ENCODE measurements at places on chromosomes 5 and 9.

- DNase-seq: no peak
Measured at GRCh38 chr9:132989414-132989996, 11.0 kb downstream of the GFI1B start.

- no peak for DNase-seq
Measured at GRCh38 chr9:125633116-125633745, 73.8 kb downstream of the MAPKAP1 start.

DNA sequence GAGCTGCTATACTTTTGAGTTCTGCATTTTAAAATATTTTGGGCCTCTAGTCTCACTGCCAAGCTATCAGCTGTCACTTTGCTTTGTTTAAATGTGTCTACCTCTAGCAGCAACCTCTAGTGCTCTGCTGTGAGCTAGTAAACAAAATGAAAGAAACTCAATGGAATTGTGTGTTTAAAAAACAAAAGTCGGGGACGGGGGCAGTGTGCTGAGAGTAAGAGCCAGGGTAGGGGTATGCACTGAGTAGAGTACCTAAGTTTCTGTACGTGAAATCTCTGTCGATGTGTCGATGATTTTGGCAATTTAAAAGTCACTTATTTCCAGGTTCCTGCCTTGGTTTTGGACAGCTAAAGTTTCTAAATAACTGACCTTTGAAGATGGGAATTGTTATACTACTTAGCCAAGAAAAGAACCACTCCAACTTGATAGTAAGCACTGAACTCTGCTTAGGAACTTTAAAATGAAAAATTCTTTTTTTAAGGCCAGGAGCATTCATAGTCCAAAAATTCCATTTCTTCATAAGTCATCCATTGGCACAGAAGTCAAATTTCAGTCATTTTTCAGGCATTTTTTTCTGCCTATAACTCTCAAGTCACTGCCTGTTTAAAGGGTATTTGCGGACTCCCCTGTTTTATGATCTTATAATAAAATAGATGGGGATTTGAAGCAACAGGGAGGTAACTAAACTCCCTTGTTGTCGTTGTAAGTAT lies 111.5 kb downstream of the SAXO1 start:
- DNase-seq: no peak

GRCh38 chr5:50501491-50502228 lies 60.6 kb upstream of the EMB start:
- DNase-seq: no peak

GRCh38 chr5:94481059-94481458 lies 137.3 kb downstream of the KIAA0825 start:
- no peak for DNase-seq

DNA sequence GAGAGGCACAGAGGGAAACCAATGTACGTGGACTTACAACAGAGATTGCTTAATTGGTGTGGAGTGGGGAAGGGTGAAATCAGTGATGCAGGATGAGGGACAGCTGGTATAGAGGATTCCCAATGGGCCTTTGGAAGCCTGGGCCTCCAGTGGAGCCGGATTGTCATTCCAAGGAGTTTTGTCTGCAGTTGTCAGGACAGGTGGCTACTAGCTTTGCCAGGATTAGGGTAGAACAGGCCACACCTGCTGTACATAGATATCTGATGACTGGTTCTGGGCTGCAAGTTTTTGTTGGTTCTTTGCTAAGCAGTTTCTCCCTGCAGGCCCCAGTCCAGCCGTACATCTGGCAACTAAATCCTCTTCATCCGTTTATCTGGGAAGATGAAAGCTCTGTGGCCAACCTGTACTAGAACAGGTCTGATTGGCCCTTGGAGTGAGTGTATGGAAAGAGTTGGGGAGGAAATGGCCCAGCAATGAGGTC lies 4.2 kb downstream of the SKP2 start:
- no peak for DNase-seq

DNA sequence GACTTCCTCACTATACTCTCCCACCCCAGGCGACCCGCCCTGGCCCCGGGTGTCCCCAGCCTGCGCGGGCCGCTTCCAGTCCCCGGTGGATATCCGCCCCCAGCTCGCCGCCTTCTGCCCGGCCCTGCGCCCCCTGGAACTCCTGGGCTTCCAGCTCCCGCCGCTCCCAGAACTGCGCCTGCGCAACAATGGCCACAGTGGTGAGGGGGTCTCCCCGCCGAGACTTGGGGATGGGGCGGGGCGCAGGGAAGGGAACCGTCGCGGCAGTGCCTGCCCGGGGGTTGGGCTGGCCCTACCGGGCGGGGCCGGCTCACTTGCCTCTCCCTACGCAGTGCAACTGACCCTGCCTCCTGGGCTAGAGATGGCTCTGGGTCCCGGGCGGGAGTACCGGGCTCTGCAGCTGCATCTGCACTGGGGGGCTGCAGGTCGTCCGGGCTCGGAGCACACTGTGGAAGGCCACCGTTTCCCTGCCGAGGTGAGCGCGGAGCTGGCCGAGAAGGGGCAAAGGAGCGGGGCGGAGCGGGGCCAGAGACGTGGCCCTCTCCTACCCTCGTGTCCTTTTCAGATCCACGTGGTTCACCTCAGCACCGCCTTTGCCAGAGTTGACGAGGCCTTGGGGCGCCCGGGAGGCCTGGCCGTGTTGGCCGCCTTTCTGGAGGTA lies 2.1 kb downstream of the CA9 start:
- no peak for DNase-seq

GRCh38 chr9:28616310-28616709 lies 1043.0 kb upstream of the C9orf72 start:
- no peak for DNase-seq

- DNase-seq: no peak
Measured at GRCh38 chr5:157766902-157767301, 23.4 kb downstream of the LSM11 start.

GRCh38 chr5:141512911-141513626 lies 24.2 kb downstream of the PCDHGC5 start:
- peak; percentile 27 for DNase-seq

- no peak for DNase-seq
Measured at GRCh38 chr5:117065161-117065560, 490.5 kb upstream of the SEMA6A start.

DNA sequence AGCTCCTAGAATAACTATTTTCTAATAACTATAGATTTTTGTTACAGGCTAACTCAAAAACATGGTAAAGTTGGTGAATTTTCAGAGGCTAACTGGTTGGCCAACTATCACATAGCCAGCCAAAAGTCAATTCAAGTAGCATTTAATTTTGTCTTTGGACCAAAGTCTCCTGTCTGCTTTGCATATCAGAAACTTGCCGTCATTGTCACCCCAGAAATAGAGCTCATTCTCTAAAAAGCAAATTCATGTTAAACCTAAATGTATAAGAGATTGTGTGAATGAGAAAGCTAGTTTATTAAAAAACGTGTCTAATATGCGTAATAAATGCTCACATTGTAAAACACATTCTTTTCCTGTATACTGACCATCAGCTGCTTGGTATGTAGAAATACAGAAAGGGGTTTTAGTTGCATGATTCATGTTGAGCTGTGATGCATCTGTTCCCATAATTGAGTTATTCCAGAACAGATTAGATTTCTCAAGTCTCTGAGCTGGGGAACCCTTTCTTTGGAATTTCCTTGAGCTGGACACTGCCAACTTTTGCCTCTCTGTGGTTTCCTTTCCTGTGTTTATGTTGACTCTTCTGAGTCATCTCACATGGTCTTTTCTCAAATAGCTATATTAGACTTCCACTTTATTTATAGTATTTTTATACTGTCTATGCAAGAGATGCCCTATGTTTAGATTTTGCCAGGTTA lies 7.3 kb downstream of the SRFBP1 start:
- DNase-seq: no peak

DNA sequence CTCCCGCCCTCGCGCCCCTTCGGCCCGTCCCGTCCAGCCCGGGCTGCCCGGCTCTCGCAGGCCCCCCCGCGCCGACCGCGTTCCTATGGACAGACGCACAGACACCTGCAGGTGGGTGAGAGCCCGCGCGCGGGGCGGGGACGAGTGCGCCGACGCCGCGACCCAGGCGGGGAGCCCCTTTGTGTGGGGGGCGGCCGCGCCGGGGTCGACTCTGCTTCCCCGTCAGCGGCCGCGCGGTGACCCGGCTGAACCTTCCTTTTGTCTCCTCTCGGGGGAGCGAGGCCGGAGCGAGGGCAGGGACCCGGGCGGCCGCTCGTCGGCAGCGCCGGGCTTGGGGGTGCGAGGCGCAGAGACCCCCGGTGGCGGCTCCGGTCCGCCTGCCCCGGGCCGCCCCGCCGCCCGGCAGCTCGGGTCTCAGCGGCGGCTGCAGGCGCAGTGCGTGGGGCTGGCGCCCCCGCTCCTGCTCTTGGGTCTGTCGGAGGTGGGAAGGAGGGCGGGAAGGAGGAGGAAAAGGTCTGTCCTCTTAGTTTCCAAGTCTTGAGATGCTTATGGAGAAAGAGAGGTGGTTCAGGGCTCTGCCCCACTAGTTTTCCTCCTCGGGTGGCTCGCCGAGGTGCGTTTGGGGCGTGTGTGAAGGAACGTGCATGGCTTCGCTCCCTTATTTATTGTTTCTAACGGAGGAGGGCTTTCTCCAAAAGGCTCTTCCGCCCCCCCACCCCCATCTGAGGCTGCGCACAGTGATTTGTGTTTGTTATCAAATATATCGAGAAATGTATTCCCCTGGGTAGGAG lies 576 bp downstream of the KIAA1958 start:
- DNase-seq: peak; percentile 37

DNA sequence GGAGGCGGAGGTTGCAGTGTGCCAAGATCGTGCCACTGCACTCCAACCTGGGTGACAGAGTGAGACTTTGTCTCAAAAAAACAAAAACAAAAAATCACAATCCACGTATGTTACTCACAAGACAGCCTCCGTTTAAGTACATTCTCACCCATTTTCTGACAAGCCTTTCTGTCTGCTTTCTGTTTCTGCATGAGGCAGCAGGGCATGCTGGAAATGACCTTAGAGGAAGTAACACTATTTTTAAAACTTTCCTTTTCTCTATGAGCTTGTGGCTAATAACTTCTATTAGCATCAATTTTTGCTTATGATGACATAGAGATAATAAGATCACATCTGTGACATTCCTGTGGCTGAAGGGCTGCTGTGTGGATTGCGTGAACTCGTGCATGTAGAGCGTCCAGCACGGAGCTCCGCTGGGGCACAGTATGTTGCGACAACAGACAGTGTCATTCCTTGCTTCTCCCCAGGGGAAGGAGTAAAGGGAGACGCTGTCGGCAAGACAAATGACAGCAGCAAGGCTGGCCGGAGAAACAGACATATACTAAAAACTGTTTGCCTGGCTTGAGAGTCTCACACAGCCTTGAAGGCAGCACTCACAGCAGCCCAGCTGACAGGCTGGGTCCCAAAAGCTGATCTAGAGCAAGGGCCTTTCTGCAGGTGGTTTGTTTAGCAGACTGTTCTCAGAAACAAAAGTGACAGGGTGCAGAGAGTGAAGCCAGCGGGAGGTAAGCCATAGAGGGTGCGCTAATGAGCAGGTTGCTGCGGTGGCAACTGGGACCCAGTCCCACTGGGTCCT lies 1.6 kb downstream of the BTNL3 start:
- no peak for DNase-seq

GRCh38 chr9:123406691-123407216 lies 50.8 kb downstream of the CRB2 start:
- DNase-seq: peak; percentile 80

DNA sequence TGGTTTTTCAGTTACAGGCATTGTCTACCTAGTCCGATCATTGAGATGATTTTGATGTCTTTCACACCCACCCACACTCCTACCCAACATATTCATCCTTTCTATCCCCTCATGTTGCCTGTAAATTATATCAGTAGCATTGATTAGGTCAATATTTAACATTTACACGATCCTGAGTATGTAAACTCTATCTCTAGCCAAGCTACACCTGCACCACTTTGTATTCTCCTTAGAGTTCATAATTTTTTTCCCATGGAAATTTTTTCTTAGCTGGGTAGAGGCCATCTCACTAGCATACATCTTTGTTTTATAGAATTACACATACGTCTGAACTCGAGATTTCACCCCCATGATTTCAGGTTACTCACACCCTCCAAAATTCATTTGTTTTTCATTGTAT lies 30.6 kb downstream of the GCNT4 start:
- DNase-seq: no peak

GRCh38 chr9:108584860-108585259 lies 270.9 kb downstream of the ACTL7B start:
- DNase-seq: no peak

- no peak for DNase-seq
Measured at GRCh38 chr9:100160021-100160420, 61.0 kb downstream of the INVS start.

DNA sequence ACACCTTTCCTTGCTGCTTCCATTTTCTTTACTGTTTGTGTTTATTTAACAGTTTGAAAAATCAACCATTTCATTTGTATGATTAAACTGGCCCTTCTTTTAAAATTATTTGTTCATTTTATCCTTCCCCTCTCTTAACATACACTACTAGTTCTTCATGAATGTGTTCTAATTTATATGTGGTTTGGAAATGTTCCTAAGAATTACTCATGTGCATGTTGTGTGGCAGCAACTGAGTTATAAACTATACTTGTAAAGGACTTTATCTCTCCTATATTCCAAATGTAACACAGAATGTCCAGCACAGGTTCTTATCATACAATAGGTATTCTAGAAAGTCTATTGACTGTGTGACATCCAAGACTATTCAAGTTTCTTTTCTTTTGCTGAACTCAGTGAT lies 358.2 kb upstream of the MEF2C start:
- no peak for DNase-seq

- no peak for DNase-seq
Measured at GRCh38 chr5:14201325-14202045, 58.3 kb downstream of the TRIO start.

- DNase-seq: no peak
Measured at GRCh38 chr5:98401656-98402055, 371.8 kb upstream of the RGMB start.

GRCh38 chr5:77224672-77225355 lies 14.3 kb downstream of the PDE8B start:
- no peak for DNase-seq

- DNase-seq: no peak
Measured at GRCh38 chr9:109904666-109905065, 124.7 kb downstream of the PALM2AKAP2 start.

DNA sequence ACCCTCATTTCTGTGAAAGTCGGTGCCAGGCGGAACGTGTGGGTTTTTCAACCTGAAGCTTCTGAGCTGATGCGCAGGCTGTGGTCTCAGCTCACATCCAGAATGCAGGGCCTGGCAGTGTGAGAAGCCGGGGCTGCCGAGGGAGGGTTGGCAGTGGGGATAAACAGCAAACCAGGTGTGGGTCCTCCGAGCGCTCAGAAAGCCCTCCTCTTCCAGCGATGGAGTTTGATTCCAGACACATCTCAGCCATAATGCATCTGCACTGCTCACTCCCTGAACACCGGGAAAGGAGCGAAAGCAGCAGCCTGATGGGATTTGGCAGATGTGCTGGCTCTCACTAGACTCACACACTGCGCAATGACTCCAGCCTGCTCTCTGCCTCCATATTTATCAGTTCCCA lies 280.1 kb downstream of the HSPA4 start:
- DNase-seq: no peak

- no peak for DNase-seq
Measured at GRCh38 chr5:123485275-123485674, 26.7 kb upstream of the CSNK1G3 start.

DNA sequence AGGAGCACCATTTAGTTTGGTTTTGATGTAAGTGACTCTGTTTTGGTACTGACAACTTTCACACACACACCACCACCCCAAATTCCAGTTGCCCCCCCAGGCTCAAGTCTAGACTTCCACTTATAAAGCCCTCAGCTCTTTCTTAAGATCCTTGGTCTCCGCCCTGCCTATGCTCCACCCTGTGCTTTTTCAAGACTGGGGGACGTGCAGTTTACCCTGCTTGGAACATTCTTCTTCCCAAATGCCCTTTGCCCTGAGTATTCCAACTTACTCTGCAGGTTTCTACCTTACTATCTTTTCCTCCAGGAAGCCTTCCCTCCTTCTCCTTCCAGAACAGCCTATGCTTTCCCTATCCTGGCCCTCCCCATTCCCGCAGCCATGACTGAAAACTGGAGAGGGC lies 1.5 kb upstream of the TRIM14 start:
- DNase-seq: no peak
